ENCODE measurements at places on chromosomes 13 and 19.

- DNase-seq: no peak
Measured at GRCh38 chr19:18456974-18457373, 19.0 kb upstream of the ISYNA1 start.

GRCh38 chr19:1860042-1860775 is 3.2 kb downstream of the KLF16 start:
- DNase-seq: no peak

DNA sequence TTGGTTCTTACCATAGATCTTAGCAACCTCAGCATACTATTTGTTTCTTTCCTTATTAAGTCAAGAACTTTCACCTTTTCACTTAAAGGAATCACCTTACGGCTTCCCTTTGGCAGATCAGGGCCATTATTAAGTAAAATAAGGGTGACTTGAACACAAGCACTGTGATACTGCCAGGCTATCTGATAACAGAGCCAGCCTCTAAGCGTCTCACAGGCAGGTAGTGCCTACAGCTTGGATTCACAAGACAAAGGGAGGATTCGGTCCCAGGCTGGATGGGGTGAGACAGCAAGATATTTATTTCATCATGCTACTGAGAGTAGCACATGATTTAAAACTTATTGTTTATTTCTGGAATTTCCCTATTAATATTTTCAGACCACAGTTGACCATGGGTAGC is 218.6 kb downstream of the FOXO1 start:
- DNase-seq: no peak

DNA sequence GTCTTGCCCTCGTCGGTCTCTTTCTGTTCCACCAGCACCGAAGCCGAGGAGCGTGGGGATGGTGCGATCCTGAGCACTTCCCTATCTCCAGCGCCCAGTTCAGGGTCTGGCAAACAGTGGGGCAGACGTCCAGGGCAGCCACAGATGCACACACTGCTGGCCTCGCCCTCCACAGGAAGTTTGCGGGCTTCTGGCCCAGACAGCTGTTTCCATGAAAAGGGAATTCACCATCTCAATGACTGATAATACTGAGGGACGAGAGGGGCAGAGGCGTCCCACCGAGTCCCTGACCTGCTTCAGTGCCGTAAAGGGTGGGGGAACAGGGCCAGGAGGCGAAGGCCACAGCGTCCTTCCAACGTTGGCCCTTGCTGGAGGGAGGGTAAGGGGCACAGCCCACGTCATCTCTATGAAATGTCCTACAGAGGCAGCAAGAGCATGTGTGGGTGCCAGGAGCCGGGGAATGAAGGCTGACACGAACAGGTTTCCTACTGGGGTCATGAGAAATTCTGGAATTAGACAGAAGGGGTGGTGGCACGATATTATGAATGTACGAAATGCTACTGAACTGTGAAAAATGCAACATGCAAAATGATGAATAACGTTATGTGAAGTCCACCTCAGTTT is 19.5 kb downstream of the SHC2 start:
- no peak for DNase-seq

- DNase-seq: no peak
Measured at GRCh38 chr19:40355975-40356680, 7.6 kb downstream of the PLD3 start.

GRCh38 chr19:55340784-55341147 is 1.1 kb downstream of the KMT5C start:
- no peak for DNase-seq

GRCh38 chr19:50718255-50719118 is 1.1 kb downstream of the SHANK1 start:
- no peak for DNase-seq

DNA sequence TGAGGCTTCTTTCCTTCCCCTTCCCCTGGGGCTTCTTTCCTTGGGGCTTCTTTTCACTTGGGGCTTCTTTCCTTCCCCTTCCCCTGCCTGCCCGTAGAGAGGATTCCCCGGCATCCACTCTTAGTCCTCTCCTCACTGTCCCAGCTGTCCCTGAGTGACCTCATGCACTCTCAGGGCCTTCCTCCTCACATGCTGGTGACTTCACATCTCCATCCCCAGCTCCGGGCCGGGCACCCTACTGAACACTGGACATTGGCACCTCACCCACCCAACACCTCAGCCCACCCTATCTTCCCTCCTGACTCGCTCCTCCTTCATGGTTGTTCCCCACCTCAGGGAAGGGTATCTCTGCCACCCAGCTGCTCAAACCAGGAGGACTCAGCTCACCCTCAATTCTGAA is 130.6 kb downstream of the STARD13 start:
- no peak for DNase-seq

DNA sequence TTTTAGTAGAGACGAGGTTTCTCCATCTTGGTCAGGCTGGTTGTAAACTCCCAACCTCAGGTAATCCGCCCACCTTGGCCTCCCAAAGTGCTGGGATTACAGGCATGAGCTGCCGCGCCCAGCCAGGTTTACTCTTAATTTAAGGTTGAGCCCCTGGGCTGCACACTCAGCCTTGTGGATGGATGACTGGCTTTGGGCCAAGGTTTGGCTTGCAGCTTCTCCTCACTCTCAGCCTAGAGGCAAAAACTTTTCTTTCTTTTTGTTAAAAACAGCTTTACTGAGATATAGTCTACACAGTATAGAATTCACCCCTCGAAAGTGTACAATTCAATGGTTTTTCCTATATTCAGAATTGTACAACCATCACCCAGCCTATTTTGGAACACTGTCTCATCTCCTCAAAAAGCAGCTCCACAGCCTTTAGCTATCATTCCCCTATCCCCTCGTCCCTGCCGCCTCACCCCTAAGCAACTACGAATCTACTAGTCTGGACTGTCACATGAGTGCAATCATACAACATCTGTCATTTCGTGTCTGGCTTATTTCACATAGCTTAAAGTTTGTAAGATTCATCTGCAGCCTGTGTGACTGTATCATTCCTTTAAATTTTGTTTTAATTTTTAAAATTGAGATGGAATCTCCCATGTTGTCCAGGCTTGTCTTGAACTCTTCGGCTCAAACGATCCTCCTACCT is 14.5 kb upstream of the TSPAN16 start:
- no peak for DNase-seq

- DNase-seq: no peak
Measured at GRCh38 chr13:35839806-35840205, 291.4 kb downstream of the DCLK1 start.

GRCh38 chr13:52835071-52835839 is 13.2 kb downstream of the PCDH8 start:
- DNase-seq: no peak
